Stimulated activated CD4-positive, alpha-beta T cell treated with anti-CD3 and anti-CD28 coated beads, TNF-alpha, amount 100 ng/mL, for 48 hours (primary cell): ENCODE measurements at places on chromosomes 7 and 10.

DNA sequence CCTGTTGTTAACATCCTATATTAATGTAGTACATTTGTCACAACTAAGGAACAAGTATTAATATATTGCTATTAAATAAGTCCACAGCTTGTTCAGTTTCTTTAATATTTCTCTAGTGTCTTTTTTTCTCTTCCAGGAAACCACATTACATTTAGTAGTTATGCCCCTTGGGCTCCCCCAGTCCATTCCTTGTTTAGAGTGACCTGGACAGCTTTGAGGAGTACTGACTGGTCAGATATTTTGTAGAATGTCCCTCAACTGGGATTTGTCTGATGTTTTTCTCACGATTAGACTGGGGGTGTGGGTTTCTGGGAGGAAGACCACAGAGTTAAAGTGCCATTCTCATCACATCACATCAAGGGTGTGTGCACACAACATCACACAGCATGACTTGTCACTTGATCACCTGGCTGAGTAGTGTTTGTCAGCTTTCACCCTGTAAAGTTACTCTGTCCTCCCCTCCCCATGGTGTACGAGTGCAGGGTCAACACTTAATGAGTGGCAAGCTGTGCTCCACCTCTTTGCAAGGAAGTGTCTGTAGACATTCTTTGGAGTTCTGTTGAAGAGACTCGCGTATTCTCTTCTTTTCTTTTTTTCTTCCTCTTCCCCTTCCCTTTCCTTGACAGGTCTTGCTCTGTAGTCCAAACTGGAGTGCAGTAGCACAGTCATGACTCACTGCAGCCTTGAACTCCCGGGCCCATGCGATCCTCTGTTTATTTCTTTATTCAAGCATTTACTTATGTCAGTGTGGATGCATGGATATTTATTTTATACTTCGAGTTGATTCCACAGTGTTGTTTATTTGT lies 10.2 kb downstream of the LMTK2 start:
- no peak for DNase-seq

DNA sequence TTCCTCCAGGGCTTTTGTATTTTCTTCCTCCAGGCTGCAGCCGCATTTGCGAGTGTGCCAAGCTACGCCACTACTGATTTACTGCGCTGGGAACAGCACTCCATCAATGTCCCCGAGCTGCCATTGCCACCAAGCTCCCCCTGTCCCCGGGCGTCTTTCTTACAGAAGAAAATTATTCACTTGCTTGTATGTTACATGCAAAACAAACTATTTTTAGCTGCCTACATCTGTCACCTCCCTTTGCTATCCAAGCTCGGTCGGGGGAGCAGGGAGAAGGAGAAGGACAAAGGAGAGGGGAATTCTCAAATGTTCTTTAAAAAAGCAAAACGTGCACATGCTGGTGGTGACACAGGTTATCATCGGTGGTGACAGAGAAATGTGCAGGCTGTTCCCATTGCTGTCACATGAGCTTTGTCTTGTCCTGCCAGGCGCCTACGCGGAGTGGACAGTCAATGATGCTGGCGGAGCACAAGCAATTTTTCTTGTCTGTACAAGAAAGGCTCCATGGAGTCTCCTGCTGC lies 93.1 kb downstream of the ADARB2 start:
- DNase-seq: no peak

GRCh38 chr10:108822026-108822425 lies 1101.3 kb downstream of the XPNPEP1 start:
- DNase-seq: no peak

GRCh38 chr7:2029211-2029905 lies 203.4 kb downstream of the MAD1L1 start:
- DNase-seq: no peak

GRCh38 chr7:130899071-130899560 lies 165.1 kb upstream of the KLF14 start:
- DNase-seq: no peak

GRCh38 chr7:141731476-141732149 lies 6.5 kb upstream of the SSBP1 start:
- DNase-seq: no peak

DNA sequence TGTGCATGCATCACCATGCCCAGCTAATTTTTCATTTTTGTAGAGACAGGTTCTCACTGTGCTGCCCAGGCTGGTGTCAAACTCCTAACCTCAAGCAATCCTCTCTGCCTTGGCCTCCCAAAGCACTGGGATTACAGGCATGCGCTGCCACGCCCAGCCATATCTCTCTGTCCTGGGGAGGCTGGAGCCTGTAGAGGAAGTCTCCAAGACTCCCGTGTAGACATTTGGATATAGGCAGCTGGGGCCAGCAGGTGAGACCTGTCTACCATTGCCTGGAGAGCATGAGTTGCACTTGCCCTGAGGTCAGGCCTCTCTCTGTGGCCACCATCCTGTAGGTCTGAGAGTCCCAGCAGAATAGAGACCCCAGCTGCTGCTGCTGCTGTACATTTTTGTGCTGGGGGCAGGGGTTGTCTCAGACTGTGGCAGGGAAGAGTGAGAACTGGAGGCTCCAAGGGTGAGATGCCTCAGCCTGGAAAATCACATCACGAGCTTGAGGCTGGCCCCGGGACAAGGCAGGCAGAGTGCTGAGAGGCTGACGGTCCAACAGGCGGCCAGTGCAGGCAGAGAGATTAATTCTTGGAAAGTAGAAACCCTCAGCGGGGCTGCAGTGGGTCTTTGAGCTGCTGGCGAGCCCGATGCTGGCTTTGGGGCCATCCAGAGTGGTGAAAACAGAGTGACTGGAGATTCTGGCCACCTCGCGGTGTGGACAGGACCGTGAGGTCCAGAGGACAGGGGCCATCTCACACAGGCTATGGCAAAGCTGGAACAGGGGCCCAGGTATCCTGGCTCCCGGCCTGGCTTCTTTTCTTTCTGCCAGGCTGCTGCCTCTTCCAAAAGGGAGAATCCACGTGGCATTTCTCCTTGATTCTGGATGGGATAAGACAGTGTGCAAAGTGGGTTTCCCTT lies 60.9 kb downstream of the TMEM270 start:
- DNase-seq: no peak
